ENCODE measurements at places on chromosomes 3 and 15.
A peak's percentile ranks its signal among the peaks of the same experiment; 100 is the strongest.

DNA sequence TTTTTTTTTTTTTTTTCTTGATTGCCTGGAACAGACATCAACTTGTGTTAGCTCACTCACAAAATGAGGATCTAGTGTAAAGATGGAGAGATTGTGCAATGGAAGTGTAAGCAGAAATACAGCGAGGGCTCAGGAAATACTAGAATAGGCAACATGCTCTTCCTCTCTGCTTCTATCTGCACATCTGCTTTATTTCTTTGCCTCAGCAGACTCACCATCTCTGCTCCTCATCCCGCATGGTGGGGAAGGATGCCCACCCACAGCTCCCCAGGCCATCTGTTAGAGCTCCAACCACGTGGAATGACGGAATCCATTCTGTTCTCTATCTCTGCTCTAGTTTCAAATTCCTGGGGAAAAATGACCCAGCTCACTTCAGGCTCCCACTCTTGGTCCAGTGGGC, 128.0 kb upstream of the ADAMTS9 start:
- no peak for DNase-seq

DNA sequence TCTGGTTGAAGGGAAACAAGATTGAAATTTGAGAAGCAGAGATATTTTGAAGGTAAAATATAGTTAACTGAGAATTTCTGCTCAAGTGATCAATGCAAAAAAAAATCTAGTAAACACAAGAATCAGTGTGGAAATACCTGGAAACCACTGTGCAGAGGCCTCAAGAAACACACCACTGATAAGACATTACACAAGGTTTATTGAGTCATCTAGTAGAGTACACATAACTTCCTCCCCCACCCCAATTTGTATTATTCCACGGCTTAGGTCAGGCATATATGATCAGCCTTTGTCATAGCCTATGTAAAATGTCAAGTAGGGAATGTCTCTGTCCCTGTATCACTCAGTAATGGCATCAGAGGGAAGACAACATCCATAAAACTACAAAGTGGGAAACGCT, 447.8 kb upstream of the BCHE start:
- no peak for DNase-seq

GRCh38 chr15:76991741-76992645, 2.9 kb upstream of the PSTPIP1 start:
- DNase-seq = no peak

- DNase-seq = no peak
Observed at GRCh38 chr3:126847061-126847460, 135.9 kb upstream of the PLXNA1 start.

GRCh38 chr3:194019398-194020165, 116.4 kb upstream of the HES1 start:
- no peak for DNase-seq

- DNase-seq = no peak
Observed at GRCh38 chr3:105398437-105398836, 31.7 kb downstream of the ALCAM start.

GRCh38 chr3:99351122-99351521, 287.3 kb upstream of the COL8A1 start:
- no peak for DNase-seq

- peak; percentile 42 for DNase-seq
Observed at GRCh38 chr3:173465112-173465511, 67.6 kb downstream of the NLGN1 start.

- DNase-seq = no peak
Observed at GRCh38 chr3:18968120-18968519, 180.2 kb upstream of the KCNH8 start.

Data from GM04503 (cell line).